Urinary bladder (tissue), 4 donors: ENCODE measurements at places on chromosomes 4 and X. TPM values are rescaled to one million over a fixed set of nuclear protein-coding genes. Genes with fewer than 3 reads are reported as not detected.

Gene ITGB1BP2
- polyA plus RNA-seq, result 11.1 TPM

Gene SLC16A2
- polyA plus RNA-seq, result 12.2 TPM

Gene PPP1R2C
- not detected for polyA plus RNA-seq

Gene GPR34
- polyA plus RNA-seq, result 7.7 TPM

Gene SYN1
- polyA plus RNA-seq, result 2.0 TPM

Gene BMPR1B
- polyA plus RNA-seq, result 0.13 TPM

Gene FMR1
- 24.3 TPM for polyA plus RNA-seq

Gene PPBP
- 0.18 TPM for polyA plus RNA-seq

Gene NKAP
- polyA plus RNA-seq, result 6.8 TPM

Gene FAM114A1
- 65.8 TPM for polyA plus RNA-seq

- no peak for DNase-seq
Observed at GRCh38 chr4:8038719-8039251, 99.1 kb upstream of the AFAP1 start.

GRCh38 chrX:148593987-148594386 lies 93.6 kb downstream of the AFF2 start:
- no peak for DNase-seq

DNA sequence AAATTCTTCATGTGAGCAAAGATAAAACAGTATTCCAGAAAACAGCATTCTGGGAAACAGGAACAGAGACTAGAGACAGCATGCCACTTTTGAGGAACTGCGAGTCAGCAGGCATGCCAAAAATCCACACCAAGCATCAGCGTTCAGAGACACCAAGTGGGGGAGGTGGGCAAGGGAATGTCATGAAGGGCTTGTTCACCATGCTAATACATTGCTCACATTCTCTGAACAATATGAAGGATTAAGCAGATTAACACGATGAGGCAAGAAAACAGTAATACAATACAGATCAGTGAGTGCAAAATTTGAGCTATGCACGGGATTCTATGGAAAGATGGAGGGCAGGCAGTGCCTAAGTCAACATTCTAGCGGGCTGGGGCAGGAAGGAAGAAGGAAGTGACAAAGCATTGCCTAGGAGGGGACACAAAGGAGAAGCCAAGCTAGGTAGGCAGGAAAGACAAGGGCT lies 278.3 kb downstream of the FBXW7 start:
- no peak for DNase-seq

DNA sequence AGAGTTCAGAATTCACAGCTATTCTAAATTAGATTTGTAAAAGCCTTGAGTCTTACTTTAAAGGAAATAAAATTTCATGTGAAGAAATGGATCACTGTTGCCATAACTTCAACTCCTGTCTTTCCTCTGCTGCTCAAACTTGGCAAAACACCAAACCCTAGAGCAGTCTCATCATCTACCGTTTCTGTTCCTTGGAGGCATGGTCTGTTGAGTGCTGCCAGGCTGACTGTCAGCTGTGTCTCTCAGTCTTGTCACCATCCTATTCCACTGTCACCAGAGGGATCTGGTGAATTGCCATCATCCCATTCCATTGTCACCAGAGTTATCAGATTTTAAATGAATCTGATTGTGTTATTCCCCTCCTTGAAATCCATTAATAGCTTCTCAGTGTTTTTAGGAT lies 55.6 kb downstream of the STIM2 start:
- no peak for DNase-seq

DNA sequence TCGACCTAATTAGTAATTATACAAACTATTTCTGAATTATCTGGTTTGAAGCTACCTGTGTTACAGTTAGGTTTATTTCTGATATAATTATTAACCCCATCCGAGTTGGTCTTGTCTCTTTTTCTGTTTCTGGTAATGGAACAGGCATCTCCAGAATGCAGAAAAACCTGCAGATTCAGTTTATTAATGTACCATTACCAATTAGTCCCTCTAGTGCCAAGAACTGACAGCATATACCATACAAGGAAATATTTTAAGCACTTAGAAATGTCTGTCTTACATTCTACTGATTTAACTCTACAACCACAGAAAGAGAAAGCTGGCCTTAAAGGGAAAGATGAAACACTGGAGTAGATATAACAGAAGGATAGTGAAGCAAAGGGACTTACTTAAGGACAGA lies 570.6 kb downstream of the CENPC start:
- DNase-seq, result no peak

GRCh38 chr4:125111323-125111722 lies 203.4 kb upstream of the FAT4 start:
- DNase-seq, result no peak

DNA sequence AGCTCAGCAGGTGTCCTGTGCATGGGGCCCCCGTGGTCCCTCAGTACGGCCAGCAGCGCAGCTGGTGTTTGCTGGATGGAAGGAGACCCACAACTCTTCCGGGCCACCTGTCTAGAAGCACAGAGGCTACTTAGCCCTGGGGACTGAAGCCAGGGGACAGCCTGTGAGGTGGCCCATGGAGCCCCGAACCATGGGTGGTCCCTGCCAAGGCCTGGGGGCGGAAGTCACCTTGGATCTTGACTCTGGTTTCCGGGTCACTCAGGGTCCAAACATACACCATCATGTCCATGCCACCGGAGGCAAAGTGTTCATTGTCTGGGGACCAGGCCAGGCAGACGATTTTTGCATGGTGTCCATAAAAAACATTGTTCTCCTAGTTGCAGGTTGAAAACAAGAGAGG lies 39.5 kb downstream of the WDR1 start:
- no peak for DNase-seq

DNA sequence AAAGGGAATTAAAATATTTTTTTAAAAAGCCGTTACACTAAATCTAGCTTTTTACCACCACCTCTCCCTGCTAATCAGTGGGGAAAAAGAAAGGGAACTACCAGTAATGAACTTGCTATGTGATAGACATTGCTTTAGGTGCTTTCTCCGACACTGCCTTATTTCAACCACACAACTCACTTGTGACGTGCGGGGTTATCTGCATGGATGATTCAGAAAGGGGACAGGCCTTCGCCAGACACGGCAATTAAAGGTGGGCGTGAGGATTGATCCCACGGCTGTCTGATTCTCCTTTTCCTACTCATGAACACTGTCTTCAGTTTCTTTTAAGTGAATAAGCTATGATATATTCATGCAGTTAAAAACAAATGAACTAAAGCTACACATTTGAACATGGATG lies 882 bp upstream of the CXCR3 start:
- DNase-seq, result no peak

DNA sequence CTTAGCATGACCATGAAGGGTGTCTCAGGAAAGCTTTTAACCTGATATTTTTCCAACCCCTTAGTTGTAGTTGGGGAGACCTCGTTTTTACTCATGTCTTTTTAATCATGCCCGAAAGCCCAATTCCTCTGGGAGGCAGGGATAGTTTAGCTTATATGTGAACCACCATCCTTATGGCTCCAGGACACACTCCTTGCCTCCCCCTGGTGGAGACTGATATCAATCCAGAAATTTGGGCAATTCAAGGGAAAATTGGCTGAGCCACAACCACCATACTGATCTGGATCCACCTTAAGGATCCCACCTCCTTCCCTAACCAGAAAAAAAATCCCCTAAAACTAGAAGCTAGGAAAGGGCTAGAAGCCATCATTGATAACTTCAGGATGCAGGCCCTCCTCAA lies 13.4 kb upstream of the COL25A1 start:
- no peak for DNase-seq

GRCh38 chr4:90857081-90857820 lies 730.1 kb downstream of the CCSER1 start:
- no peak for DNase-seq

- DNase-seq, result no peak
Observed at GRCh38 chrX:120638619-120639018, 8.8 kb upstream of the C1GALT1C1 start.

GRCh38 chr4:169269916-169270809 lies 593 bp downstream of the SH3RF1 start:
- DNase-seq, result no peak

DNA sequence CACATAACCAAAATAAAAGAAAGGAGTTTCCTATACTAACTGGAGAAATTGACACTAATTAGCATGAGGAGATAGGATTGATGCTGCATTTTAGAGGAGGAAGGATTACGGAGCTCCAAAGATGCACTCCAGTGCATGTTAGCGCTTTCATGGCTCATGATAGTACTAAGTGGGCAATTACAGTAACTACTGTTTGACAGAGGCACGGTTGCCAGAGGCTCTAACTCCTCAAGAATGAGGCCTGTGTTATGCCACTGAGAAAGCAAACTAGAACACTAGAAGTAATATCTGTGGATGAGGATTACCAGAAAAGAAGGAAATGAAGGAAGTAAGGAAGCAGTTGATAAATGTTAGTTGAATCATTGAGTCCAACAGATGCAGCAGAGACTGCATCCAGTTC lies 19.6 kb upstream of the PDGFC start:
- no peak for DNase-seq

DNA sequence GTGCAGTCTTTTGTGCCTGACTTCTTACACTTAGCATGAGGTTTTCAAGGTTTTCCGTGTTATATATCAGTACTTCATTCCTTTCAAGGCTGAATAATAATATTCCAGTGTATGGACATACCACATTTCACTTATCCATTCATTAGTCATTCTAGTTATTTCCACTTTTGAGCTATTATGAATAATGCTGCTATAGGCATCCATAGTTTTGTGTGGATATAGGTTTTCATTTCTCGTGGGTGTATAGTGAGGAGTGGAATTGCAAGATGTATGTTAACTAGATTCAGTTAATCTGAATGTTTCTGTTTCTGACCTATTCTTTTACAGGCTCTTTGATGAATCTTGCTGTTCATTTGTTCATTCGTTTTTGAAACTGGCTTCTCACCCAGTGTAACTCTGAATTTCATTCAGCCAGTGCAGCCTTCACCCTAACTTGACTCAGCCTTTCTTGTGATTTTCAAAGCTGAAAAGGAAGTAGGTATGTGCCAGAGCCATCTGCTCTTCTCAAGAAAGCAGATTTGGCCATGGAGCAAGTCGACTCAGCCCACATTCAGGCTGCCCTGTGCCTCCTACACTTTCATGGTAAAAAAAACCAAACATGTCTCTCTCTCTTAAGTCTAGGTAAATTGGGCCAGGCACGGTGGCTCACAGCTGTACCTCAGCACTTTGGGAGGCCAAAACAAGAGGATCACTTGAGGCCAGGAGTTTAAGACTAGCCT lies 56.3 kb upstream of the NOCT start:
- DNase-seq, result no peak

GRCh38 chr4:186844059-186844681 lies 120.5 kb upstream of the FAT1 start:
- DNase-seq, result no peak
